ENCODE measurements at places on chromosomes 16 and 17.
A peak's percentile ranks its signal among the peaks of the same experiment; 100 is the strongest.

GRCh38 chr17:63772801-63773271, 561 bp downstream of the CCDC47 start:
- no peak for DNase-seq

DNA sequence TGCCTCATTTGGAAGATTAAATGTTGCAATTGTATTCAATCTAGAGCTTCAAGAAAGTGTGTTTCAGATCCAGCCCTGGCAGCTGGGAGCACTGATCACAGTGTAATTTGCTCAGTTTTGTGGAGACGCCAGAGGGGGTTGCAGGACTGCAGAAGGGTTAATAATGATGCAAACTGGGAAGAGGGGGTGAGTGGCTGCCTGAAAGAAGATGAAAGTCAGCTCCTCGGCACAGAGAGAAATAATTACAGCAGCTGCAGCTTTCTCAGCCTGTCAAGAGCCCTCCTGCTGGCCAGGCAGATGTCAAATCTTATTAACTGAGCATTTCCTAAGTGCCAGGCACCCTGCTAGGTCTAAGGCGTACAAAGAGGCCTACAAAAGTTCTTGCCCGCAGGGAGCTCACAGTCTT, 97.7 kb downstream of the ZNF18 start:
- DNase-seq: no peak

GRCh38 chr17:689556-690275, 24.9 kb downstream of the VPS53 start:
- no peak for DNase-seq

DNA sequence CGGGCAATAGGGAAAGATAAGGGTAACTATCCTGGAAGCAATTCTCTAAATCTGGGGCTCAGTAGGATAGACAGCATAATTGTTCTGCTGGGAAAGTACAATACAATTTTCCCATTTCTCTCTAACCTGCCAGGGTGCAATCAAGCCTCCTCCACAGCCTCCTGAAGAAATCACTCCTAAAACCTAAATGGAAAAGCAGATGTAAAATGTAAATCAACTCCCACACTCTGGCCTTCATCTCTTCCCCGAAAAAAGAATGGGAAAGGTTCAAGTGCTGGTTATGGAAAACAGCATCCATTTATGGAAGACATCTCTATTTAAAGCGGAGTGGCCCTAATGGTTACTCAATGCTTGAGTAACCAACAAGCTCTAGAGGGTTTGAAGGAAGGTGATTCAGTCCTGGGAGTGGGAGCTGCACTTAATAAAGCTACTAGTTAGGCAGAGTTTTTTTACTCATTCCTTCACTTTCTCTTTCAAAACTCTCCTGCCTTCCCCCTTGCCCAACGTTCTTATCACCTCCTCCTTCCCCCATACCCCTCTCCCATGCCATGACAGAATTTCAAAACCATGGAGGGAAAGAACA, 5.1 kb downstream of the MMD start:
- DNase-seq: no peak

GRCh38 chr17:50620858-50621257, 13.8 kb upstream of the ABCC3 start:
- DNase-seq: no peak

DNA sequence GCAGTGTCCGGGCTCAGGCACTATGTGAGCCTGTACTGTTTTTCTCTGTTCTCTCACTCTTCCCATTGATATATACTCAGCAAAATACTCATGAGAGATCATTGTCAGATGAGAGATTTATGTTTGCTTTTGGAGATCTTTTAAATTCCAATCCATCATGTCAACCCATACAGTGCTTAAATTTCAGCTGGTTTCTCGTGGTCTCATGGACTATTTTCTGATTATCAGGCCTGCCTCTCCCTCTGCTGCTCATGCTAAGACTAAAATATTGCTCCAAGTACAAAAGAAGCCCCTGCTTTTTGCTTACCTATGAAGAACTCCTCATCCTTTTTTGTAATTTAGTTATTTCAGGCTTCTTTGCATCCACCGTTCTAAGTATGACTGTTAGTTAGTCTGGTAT, 547.2 kb downstream of the KCNJ2 start:
- DNase-seq: no peak

DNA sequence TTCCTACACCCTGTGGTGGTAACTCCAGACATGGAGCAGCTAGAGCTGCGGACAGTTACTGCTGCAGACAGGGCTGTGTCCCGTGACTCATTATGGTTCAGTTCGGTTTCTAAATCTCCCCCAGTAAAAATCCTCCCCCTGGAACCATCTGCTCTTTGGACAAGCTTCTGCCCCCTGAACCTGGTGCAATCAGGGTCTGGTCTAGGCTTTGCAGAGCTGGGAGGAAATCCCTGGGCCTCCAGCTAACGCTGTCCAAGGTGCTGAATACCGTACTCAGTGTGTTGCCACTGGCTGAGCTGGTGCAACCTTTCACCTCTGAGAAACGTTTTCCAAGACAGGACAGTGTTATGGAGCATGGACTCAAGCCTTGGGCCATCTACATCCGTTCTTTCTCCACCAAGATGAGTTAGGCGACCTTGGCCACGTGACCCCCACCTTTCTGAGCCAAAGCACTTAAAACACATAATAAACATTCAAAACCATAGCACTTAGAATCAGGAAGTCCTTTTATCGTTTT, 142.0 kb downstream of the CPPED1 start:
- DNase-seq: no peak

DNA sequence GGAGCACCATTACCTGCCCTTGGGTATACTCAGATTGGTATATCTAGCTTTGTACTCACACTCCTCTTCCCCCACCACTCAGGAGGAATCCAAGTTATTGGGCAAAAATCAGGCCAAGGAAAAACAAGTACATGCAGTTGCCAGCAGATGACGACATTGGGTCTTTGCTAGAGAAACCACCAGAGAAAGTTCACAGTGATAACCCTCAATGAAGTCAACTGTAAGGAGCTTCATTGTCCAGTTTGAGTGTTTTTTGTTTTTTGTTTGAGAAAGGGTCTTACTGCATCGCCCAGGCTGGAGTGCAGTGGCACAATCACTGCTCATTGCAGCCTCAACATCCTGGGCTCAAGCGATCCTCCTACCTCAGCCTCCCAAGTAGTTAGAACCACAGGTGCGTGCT, 34.6 kb upstream of the TOX3 start:
- DNase-seq: no peak

DNA sequence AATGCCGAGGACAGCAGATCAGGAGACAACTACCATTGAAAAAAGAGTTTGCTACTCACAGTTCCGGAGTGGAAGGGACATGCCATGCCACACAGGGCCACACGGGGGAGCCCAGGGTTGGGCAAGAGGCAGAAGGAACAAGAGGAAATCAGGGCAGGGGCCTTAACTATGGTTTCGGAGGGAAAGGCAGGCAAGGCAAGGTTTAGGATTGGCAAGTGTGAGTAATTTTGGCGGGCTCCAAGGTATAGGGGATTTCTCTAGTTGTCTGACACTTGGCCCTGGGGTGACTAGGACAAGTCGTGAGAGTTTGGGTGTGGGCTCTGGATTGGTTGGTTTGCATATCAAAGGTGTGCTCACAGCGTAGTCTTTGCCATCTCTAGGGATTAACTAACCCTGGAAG, 27.0 kb upstream of the NTN1 start:
- peak; percentile 50 for DNase-seq

DNA sequence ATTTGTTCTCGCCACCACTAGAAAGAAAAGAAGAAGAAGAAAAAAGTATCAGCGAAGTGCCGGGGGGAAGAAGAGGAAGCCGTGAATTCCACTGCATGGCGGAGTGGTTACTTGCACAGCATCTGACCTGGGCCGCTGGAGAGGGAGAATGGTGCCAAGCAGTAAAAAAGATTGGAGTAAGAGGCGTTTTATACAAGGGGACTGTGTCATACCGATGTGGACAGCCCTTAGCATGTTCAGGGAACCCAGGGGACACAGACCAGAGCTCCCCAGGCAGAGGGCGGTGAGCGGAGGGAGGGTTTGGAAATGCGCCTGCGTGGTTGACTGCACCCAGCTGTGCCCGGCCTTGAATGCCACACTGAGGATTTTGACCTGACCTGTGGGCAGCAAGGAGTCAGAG, 52.8 kb downstream of the PLXDC1 start:
- DNase-seq: no peak

DNA sequence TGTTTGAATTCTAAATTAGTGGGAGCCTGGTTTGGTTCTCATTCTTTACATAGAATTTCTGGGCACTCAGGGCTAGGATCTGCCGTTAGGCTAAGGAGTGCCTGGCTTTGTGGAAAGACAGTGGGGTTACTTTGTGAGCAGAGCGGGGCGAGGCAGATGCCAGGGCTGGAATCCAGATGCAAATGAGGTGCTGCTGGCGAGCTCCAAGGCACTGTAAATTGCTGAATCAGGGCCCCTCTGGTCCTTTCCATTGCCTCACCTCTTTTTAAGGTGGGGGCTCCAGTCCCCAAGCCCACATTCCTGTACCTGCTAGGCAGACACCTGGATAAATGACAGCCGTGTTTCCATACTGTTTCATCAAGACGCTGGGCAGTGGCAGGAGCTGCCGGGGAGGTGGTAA, 33.8 kb downstream of the PIPOX start:
- no peak for DNase-seq

- no peak for DNase-seq
Measured at GRCh38 chr17:73165616-73166404, 1.0 kb downstream of the SSTR2 start.

GRCh38 chr17:27895123-27895895, 2.1 kb upstream of the LYRM9 start:
- no peak for DNase-seq

DNA sequence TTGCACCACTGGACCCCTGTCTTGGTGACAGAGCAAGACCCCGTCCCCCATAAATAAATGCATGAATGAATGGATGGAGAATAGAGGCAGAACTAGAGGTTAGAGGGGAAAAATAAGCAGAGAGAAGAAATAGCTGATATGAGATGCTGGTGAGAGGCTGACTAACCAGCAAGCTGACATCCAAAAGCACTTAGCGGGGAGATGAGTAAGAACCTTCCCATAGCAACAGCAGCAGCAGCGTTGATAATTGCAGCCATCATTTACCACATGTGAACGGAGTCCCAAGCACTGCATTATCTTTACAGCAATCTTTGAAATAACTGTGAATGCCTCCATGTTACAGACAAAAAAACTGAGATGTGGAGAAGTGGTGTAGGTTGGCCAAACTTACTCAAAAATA, 777.3 kb upstream of the EEF2KMT start:
- no peak for DNase-seq

DNA sequence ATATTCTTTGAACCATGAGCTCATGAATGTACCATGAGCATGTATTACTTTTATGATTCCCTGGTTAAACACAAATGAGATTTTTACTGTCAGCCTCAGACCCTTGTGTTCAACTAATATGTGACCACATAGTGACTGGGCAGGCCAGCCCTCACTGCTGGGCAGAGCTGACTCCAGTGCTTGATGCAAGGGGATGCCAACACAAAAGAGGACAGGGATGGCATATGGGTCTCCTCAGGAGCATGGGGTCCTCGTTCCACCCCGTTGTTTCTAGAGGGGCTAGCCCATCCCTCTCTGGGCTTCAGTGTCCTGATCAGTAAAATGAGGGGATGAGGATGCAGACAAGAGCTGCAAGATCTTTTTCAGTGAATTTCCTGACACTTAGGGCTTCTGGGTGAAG, 19.3 kb downstream of the CFAP20 start:
- DNase-seq: no peak

DNA sequence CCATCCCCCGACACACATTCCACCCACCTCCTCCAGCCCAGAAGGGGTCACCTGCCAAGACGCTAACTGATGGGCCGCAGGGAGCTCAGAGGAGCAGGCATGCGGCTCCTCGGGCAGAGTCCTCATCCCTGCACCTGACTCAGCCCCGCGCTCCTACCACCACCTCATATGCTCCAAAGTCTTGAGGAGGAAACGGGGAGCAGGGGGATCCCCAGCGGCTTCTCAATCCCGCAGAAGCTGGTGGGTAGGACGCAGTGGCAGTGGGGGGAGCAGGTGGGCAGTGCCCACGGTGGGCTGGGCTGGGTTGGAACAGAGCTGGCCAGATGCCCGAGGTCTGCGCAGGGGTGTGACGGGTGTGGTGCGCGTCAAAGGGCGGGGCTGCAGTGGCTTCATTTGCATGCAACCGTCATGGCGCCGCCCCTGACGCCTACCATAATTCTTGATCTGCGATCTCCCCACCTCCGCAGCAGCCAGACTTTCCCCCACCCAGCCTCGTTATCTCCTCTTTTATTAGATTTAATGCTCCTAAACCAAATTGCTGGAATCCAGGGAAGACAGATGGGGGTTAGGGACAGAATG, 39.0 kb upstream of the EMP2 start:
- DNase-seq: no peak

GRCh38 chr17:47864791-47865216, 13.8 kb upstream of the SP6 start:
- no peak for DNase-seq

- DNase-seq: no peak
Measured at GRCh38 chr16:9823510-9823909, 358.7 kb downstream of the GRIN2A start.

DNA sequence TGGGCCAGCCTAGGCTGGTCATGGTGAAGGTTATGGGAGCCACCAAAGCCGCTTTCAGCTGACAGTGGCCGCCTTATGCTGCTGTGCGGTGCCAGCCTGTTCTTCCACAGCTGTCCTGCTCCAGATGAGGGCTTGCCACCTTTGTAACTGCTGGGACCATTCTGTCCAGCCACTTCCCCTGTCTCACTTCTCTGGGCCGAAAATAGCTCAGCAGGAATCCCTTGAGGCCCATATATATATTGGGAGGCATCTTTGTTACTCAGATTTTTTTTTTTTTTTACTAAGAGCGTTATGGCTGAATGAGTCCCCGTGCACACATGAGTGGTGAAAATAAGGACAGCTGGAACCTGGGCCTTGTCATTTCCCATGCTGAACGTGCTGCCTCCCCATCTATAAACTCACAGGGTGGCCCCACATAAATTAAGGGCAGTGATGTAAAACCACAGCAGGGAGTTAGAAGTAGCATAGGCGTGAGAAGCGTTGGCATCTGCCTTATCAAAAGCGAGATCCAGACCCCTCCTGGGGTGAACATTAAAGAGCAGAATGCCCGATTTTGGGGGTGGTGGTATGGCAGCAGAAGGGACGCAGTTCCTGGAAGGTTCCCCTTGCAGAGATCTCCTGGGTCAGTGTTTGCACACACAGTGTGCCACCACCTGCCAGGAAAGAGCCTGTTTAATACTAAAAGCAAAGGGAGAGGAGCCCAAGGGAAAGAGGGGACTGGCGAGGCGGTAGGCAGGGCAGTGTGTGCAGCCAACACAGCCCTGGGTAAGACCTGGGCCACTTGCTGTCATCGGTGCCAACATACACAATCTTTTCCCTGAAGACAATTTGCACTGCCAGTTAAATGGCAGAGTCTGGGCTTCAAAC, 57.8 kb downstream of the USP43 start:
- no peak for DNase-seq
